ENCODE measurements at places on chromosomes 16 and 17.

DNA sequence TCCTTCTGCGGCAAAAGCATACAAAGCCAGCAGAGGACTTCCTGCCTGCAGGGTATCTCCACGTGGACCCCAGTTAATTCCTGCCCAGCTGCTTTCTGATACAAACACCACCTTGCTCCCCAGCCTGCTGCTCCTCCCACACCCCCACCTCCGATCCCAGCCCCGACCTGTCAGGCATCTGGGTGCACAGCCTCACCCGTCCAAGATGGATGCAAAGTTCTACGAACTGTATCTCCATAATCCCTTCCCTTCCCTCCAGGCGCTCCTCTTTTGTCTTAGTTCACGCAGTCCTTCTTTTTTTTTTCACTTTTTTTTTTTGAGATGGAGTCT, 15.6 kb upstream of the FOXJ1 start:
- DNase-seq, result no peak

DNA sequence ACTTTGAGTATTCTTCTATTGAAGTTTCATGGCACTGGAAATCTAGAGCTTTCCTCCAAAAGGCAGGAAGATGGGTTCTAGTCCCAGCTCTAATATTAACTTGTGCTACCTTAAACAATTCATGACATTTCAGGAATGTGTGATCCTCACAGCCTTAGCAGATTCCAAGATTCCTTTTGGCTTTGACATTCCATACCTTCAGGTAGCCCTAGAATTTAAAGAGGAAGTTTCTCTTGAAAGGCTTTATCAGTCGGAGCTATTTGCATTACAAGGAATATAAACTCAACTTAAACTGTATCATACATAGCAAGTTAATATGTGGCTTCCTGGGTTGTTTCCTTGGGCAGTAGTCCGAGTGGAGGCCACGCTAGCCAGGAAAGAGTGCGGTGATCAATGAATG, 330.0 kb downstream of the SHISA9 start:
- DNase-seq, result no peak

GRCh38 chr17:29612404-29613280, 10.1 kb downstream of the CORO6 start:
- DNase-seq, result no peak

DNA sequence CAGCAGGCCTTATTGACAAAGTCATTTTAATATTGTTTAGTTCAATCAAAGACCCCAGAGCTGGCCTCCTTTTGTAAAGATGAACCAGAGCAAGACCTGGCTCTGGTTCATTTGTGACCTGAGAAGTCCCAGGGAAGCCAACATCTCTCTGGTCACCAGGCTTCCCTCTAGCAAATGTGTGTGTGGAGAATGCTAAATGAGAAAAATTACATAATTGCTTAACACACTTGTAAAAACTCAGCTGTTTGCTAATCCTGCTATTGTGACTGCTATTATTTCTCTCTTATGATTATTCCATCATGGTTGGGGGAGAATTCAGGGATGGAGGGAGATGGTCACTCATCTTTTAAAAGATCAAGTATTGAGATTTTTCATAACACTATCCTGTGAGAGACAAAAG, 94.3 kb upstream of the CLEC3A start:
- no peak for DNase-seq

GRCh38 chr17:60618080-60618479, 18.1 kb downstream of the PPM1D start:
- DNase-seq, result no peak
